Fibroblast of skin of abdomen (primary cell): ENCODE measurements at places on chromosomes 1 and 21.
A peak's percentile ranks its signal among the peaks of the same experiment; 100 is the strongest.

DNA sequence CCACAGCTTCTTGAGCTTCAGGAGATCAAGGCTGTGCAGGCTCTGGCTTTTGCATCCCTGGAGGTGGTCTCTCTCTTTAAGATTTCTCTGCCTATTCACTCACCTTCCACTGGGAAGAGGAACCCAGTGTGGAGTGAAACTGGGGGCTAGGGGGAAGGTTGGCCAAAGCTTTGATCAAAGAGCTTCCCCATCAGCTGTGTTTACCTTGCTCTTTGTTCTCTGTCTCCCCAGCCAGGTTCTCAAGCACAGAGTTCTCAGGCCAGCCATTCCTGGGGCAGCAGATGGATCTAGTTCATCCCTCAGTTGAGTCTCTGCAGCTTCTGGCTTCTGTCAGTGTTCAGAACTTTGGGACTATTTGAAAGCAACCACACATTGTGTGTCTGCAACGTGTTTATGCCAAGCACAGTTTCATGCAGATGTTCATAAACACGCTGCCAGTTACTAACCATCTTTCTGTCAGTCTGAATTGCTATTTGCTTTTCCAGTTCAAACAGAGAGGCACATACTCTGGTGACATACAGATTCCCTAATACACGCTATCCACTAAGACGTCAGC is 17.2 kb upstream of the MRPS14 start:
- no peak for DNase-seq

DNA sequence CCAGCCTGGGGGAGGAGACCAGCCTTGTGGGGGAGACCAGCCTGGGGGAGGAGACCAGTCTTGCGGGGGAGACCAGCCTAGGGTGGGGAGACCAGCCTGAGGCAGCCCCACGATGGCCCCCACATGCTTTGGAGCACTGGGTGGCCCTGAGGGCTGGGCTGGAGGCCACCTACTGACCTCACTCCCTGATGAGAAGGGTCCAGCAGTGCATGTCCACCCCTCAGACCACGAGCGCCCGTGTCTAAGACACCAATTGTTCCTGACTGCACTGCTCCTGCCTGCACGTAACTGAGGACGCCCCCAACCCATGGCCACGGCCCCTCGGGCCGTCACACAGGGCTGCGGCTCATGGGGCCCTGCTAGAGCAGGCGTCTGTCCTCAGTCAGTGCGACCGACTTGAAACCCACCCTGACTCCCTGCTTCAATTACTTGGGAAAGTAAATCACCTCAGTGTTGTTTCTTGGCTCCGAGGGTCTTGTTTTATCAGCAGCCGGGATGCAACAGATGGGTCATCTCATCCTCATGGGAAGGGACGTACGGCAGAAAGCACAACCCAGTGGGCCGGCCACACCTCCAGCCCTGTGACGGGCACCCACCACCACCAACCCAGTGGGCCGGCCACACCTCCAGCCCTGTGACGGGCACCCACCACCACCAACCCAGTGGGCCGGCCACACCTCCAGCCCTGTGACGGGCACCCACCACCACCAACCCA is at the start of gene SPATC1L:
TSS of gene SPATC1L (minus strand) at position 550 of the 715 bp plus-strand sequence. CDS start 1,643 bp downstream, outside the sequence.
- DNase-seq, result peak; percentile 74

GRCh38 chr1:55696181-55696754 is 481.1 kb upstream of the USP24 start:
- DNase-seq, result peak; percentile 97

GRCh38 chr1:244112041-244112440 is 61.0 kb downstream of the ZBTB18 start:
- DNase-seq, result no peak

DNA sequence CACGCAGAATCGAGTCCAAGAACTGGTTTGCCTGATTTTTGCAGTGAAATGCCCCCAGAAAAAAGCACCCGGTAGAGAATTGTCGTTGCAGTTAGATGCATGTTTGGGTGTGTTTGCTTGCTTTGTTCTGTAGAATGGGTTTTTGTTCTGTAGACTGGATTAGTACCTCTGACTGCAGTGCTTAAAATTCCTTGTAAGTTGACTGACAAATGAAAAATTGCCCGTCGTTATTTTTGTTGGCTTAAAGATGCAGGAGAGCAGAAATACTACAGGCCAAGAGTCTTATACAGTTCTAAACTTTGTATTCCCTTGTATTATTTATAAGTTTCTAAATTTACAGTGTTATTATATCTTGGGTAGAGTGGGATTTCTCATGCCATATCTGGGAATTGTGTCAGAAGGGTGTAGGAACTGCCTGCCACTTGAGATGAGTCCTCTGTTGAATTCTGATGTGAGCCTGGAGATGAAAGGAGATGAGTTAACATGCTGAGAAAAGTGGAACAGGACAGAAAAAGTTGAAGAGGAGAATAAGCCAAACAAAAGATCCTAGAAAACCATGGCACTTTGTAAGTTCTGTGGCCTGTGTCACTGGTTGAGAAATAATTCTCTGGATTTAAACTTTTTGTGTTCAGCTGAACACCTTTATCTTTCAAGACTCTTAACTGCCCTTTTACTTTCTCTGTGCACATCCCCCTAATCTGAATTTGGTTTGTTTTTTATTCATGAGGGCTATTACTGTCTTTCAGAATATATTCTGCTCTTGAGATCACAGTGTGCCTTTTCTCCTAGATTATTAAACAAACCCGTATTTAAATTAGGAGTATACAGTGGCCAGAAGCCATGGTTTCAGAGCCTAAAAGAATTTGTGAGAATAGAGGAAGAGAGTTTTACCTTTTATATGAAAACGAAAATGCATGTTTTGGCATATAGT is 1.4 kb downstream of the DESI2 start:
- no peak for DNase-seq

DNA sequence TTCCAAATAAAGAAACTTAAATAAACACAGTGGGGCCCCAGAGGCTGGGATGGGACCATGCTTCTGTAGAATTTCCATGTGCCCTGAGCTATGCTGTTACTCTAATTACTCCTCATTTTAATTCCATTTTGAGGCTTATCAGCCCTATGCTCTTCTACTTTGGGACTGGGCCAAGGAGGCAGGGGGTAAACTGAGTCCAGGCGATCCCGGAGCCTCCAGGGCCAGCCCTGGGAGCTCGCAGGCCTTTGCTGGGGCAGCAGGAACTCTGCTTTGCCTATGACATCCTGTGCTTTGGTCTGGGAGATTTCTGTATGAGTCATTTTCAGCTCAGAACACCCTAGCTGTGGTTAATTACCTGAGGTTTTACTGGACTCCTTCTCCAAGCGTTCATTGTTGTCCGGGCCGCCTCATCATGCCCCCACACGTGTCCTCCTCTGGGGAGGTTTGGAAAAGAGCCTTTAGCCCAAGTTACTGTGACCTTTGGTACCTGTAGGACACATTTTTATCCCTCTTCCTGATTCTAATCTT is 95.7 kb downstream of the RHOU start:
- peak; percentile 60 for DNase-seq

GRCh38 chr1:44021581-44022321 is 9.5 kb downstream of the SLC6A9 start:
- DNase-seq, result no peak

GRCh38 chr1:19274636-19275035 is 13.9 kb downstream of the AKR7A3 start:
- no peak for DNase-seq

GRCh38 chr1:204157962-204158361 is 6.1 kb upstream of the ETNK2 start:
- no peak for DNase-seq

DNA sequence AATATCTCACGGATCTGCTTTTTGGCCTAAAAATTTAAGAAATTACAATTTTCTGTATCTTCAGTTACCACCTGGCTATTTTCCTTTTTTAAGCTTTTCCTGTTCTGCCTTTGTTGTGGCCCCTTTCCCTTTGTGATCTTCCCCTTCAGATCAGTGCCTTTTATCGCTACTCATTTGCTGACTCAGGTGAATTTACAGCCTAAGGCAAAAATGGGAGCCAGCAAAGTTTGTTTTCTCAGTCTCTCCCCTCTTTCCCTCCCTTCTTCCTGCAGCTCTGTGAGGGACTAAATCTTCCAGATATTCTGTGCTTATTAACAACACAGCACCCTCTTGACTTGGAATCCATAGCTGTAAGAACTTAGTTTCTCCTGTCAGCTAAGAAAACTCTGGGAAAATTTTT is 5.3 kb upstream of the PRRC2C start:
- no peak for DNase-seq

DNA sequence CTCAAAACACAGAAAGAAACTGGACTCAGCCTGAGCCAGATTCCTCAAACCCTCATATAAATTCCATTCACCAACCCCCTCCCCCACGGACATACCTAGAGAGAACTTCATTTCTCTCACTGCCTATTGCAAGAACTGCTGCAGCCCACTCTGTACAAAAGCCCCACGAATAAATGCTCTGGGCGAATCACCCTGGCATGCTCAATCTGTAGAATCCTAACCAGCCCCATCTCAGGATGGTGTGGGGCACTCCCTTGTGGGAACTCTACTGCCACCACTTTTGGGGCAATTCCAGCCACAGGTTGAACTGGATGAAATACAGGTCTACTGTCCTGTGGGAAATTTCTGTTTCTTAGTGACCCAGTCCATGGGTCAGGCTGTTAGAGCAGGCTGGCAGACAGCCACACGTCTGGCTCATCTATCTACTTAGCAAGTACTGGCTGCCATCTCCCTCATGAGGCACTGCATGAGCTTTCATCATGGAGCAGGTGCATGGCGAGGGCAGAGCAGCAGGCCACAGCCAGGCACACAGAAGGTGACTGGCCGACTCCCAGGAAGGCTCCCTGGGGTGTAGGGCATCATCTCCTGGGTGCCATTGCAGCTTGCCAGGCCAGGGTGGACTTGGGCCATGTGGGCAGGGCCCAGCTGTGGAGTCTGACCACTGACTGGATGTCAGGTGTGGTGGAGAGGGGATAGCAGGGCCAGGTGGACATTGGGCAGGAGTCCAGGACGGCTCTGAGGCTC is 1.6 kb upstream of the C1orf35 start:
- DNase-seq, result no peak
